ENCODE measurements at places on chromosomes 5 and 9.

DNA sequence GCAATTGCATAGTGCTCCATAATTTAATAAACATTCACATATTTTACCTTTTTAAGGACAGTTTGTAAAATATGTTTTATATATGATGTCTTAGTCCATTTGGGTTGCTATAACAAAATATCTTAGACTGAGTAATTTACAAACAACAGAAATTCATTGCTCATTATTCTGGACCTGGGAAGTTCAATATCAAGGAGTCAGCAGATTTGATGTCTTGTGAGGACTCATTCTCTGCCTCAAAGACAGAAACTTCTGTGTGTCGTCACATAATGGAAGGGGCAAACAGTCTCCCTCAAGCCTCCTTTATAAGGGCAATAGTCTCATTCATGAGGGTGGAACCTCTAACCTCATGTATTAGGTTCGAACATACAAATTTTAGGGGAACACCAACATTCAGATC lies 455.9 kb downstream of the TAF11L14 start:
- no peak for DNase-seq

DNA sequence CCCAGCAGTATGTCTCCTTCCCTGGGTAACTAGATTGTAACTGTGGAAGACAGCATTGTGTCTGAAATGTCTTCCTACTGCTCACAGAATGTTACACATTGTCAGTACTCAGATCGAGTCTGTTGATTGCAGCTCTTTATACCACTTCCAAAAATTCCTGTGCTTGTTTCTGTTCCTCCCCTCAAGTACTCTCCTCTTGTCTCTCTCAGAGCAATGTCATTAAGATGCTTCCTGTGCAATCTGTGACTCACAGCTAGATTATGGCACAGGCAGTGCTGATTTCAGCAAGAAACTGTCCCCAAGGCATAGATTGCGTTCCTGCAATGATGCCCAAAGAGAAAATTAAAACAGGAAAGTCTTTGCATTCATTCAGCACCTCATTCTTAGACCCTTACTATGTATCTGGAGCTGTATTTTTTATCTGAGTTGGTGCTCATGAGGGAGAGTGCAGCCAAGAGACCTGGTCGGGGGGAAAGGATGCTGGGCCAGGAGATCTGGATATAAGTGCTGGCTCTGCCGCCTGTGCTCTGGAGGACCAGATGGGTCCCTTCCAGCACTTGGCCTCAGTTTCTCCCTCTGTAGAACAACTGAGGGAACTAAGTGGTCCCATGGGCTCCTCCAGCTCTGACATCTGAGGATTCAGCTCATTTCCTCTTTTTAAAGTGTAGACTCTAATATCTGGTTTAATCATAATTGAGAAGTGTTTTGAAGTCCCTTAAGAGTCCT lies 40.8 kb upstream of the GNPDA1 start:
- peak; percentile 50 for DNase-seq

GRCh38 chr5:133205649-133206048 lies 153.8 kb downstream of the HSPA4 start:
- peak; percentile 9 for DNase-seq

DNA sequence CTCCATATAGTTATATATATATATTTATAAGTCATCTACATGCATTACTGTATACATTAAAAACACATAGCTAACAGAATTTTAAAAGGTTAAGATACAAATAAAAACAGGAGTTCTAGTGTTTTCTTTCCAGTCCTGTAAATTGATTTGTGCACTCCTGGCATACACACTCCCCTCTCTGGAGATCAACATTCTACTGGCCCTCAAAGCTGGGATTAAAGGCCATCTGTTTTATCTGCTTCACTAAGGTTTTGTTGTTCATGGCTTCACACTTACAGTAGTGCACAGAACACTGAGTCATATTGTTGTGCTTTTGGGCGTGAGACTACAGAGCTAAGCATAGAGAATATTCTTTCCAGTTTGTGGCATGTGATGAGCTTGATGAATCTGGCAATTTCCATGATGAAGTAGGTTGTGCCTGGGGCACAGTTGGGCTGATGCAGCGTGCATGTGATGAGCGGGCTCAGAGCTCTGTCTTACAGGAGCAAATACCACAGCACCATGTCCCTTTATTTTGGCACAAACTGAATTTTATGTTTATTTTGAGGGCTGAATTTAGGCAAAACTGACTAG lies 98.2 kb downstream of the TAF11L14 start:
- no peak for DNase-seq

GRCh38 chr9:120901755-120902568 lies 24.6 kb downstream of the TRAF1 start:
- no peak for DNase-seq

DNA sequence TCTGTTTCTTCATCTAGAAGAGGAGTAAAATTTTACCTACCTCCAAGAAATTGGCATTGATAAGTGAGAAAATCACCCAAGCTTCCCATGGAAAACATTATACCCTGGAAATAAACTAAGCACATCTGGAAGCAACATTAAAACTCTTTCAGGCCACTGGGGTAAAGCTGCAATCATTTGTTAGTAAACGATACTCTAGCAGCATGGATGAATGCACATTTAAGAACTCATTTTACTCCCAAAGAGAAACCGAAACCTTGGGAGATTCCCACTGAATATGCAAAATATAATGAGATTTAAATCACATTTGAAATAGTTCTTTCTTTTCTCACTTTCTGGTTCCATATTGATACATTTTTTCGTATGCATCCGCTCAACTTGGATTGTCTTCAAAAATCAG lies 467.5 kb downstream of the EFNA5 start:
- DNase-seq: no peak

- no peak for DNase-seq
These were observed 419.3 kb upstream of the MEF2C start for GRCh38 chr5:89302102-89302891.

DNA sequence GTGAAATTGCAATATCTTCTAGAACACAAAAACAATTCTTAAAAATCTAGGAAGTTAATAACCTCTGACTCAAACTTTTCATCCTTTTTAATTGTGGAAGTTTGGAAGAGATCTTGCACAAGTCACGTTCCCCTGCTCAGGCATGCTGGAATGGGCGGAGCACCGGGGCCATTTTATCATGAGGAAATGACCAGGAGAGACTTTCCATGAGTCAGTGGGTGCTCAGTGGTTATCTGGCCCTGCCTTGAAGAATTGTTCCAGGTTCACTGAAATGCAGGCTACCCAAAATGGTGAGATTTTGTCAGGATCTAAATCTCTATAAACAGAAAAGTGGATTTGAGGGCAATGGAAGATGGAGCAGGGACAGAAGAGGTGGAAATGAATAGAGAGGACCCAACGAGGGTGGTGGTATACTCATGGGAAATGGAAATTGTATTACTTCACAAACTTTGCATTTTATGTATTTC lies 61.2 kb downstream of the FYB1 start:
- DNase-seq: peak; percentile 41

DNA sequence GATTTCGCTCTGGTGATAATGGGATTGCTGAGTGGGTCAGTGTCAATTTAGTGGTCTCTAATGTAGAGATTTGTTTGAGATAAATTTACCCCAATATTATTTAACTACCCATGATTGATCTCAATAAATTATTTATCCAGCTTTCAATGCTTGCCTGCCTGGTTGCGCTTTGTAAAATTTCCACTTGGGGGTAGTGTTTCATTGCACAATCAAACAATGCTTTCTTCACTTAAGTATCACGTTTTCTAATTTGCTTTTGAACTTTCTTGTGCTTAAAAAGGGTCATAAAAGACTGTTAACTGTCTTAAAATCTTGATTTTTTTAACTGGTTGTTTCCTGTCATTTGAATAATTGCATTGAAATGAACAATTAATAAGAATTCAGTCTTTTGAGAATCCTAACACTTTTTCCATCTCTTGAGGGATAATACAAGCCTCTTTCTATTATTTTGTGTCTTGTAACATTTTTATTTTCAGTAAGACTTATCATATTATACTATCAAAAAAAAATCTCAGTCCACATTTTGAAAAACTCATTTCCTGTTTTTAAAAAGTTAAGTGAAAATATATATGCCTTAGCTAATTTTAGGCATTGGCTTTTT lies 18.7 kb downstream of the HSD17B4 start:
- peak; percentile 49 for DNase-seq

GRCh38 chr5:142387024-142387682 lies 62.3 kb upstream of the SPRY4 start:
- no peak for DNase-seq

- no peak for DNase-seq
These were observed 187.3 kb downstream of the EFNA5 start for GRCh38 chr5:107483231-107484024.

GRCh38 chr9:124442379-124442778 lies 7.9 kb upstream of the ADGRD2 start:
- no peak for DNase-seq

DNA sequence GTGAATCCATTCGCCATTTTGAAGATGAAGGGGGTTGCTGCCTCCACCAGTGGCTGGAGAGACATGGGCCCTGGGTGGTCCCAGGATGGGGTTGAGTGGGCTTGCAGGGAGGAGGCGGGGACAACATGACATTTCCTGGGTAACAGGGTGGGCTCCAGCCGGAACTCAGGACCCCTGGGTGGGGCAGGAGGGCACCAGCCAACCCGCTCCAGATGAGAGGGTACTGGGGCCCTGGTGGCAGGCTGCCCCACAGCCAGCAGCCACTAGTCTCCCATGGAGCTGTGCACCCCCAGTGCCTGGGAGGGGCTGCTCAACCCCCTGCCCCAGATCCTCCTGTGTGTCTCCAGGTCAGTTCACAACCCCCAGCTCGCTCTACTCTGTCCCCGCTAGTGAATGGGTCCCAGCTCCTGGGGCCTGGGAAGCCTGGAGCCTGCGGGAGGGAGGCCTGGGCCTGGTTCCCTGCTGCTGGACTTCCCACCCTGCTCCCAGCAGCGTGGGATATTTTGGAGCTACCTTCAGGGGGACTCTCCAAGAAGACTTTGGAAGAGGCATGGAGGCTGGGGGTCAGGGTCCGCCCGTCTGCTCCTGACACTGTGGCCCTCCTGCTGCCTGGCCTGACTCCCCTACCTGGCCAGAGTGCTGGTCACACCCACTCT lies 55.9 kb downstream of the AHRR start:
- no peak for DNase-seq

GRCh38 chr5:164361986-164362385 lies 856.6 kb downstream of the MAT2B start:
- no peak for DNase-seq

All from iris pigment epithelial cell (primary cell).